ENCODE measurements at places on chromosomes 1 and 21.

DNA sequence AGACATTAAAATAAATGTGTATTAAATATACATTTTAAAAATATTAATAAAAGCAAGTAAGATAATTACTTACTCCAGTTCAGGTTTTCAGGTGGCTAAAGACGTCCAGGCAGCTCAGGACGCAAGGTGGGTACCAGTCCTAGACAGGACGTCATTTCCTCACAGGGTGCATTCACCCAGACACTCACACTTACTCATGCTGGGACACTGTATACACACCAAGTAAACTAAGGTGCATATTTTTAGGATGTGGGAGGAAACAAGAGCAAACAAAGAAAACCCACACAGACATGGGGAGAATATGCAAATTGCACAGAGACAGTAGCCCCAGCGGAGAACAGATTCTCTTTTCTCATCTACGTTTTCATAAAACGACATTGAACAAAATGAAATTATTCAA is 457.9 kb downstream of the BRINP3 start:
- DNase-seq = no peak

DNA sequence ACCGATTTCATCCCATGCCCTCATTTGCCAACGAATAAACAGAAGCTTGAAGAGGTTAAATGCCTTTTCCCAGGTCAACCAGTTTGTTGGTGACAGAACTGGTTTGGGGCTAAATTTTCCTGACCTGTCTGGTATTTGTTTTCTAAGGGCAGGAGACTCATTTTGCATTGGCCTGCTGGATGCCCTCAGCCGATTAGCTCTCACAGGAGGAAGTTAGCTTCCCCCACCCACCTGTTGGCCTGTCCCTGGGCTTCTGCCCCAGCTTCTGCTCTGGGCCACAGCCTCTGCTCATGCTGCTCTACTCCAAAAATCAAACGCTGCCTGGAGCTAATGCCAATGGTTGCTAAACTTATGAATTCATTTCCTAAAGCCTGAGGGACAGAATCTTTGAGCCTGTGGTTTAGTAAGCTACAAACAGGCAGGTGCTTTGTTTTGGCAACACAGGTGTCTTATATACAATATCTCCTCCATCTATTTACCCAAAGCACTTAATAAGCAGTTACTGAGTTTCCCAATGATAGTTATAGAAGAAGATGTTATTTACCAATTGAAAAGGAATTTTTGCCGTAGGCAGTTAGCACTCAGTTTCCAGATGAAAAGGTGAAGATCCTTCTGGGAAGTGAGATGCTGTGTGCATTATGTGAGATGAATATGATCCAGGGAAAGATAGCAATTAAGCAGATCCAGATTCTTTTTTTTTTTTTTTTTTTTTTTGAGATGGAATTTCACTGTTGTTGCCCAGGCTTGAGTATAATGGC is 82.3 kb downstream of the TM2D1 start:
- DNase-seq = no peak

DNA sequence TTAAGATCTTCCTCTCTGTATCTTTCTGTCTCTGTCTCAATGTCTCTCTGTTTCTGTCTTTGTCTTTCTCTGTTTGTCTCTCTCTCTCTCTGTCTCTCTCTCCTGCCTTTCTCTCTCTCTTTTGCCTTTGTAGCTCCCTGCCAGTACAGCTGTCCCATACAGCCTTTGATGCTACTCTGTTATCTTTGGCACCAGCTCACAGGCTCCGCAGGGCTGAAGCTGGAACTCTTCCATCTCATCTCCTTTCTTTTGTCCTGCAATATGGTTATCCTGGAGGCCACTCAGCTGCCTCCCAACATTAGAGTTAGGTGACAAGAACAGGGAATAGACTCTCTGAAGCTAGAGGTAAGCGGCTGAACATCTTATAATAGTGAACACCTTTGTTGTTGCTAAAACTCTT is 354.3 kb upstream of the NEGR1 start:
- DNase-seq = no peak

DNA sequence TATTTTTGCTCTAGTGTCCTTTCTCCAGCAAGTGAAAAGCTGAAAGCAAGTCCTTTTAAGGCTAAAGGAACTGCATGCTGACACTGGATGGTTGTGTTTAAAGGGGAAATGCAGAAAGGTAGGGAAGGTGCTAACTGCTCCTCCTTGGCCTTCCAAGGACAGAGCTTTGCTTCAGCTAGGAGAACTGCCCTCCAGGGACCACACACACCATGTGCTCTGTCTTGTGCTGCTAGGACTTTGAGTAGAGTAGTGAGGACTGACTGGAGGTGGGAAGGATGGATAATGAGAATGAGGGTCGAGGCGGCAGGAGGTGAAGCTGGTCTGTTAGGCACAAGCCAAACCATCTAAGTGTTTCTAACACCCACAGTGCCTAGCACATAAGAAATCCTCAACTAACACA is 77.9 kb downstream of the WDR3 start:
- DNase-seq = no peak

- no peak for DNase-seq
Measured at GRCh38 chr1:92910081-92910480, 51.2 kb downstream of the DIPK1A start.

DNA sequence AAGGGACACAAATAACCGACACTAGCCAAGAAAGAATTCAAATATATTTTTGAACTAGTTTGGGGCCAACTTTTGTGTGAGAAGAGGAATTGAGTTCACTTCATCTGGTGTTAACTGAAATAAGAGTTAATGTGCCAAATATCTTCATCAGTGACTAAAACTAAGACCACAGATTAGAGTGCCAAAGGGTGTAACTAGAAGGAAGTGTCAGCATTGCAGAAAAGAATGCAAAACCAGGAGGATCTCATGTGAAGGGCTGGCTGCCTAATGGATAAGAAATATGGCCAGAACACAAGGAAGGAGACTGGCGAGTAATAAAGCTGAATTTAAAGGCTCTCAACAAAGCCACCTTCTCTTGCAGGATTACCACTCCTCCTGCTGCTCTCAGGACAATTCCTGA is 61.8 kb upstream of the LRRC8D start:
- no peak for DNase-seq

DNA sequence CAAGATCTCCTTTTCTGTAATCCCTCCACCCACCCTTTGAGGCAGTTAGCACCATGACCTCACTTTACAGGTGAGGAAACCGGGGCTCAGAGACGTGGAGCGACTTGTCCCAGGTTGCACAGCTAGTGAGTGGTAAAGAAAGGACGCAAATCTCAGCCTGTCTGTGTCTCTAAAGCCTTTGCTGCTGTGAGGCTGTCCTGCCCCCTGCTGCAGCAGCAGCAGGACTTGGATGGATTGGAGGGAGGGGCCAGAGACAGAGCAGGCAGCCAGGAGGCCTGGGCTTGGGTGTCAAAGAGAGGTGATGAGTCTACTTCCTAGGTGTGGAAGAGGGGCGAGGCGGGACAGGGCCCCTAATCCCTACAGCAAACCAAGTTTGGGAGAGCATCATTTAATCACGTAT is 69.6 kb downstream of the PTPRU start:
- no peak for DNase-seq

GRCh38 chr1:244460197-244460596 is 876 bp upstream of the CATSPERE start:
- no peak for DNase-seq

- no peak for DNase-seq
Measured at GRCh38 chr1:22364764-22365163, 86.9 kb upstream of the ZBTB40 start.

GRCh38 chr1:113749402-113749801 is 9.9 kb downstream of the PHTF1 start:
- DNase-seq = no peak

- no peak for DNase-seq
Measured at GRCh38 chr21:35491920-35492678, 443.0 kb upstream of the RUNX1 start.

GRCh38 chr1:59406437-59407164 is 109.7 kb downstream of the FGGY start:
- DNase-seq = no peak

GRCh38 chr1:216205176-216205575 is 218.1 kb downstream of the USH2A start:
- DNase-seq = no peak

DNA sequence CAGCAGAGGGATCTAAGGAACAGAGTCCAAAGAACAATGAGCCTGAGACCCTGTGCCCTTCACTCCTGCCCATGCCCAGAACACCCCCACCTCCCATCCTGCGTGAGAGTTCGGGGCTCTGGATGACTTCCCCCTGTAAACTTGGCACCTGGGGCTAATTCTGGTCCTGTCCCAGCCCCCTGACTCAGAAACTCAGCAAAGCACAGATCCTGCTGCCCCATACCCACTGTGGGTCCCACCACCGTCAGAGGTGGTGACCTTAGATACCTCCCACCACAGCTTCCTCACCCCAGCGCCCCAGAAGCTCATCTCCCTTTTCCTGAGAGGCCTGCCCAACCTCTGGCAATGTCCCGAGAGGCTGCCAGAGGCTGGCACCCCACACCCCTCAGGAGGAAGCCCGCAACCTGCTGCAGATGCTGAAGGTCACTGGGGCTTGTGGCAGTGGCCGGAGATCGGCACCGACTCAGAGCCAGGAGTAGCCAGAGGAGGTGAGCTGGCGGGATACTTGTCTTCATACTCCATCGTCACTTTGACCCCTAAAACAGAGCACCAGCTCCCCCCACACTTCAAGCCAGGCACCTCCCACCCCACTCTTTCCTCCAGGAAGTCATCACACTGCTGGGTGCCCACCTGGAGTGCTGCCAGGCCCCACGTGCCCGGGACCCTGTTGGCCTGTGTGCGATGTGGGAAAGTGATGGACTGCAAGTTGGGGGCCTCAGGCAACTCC is 111.6 kb upstream of the IFFO2 start:
- no peak for DNase-seq

DNA sequence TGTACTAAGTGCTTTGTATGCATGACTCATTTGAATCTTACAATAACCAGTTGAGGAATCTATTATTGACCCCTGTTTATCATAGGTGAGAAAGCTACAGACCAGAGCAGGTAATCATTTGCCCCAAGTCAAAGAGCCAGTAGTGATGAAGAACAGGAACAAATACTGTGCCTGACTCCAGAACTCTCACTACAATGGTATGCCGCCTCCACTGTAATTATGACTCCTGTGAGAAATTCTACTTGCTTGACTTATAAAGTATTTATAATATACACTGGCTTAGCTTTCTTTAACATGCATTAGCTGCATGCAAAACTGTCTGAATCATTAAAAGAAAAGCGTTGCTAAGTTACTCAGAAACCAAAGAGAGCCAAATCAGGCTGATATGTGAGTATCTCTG is 92.6 kb downstream of the ZNF281 start:
- DNase-seq = no peak

DNA sequence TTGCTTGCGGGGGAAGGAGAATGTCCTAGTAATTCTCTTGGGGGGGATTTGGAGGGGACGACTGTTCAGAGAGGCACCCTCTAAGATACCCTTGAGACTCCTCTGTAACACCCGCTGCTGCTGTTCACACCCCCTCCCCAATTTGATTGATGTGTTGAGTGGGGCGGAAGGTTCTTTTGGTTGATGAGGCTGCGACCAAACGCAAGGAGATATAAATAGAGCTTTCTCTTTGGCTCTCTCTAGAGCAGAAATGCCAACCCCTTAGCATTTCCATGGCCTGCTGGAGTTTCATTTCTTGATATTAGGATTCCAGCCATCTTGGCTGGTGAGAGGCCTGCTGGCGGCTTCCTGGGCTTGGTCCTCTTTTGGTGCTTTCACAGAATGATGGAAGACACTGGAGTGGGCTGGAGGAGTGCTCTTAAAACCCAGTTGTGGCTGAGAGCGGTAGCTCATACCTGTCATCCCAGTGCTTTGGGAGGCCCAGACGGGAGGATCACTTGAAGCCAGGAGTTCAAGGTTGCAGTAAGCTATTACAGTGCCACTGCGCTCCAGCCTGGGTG is 2.0 kb downstream of the PIK3CD start:
- no peak for DNase-seq

DNA sequence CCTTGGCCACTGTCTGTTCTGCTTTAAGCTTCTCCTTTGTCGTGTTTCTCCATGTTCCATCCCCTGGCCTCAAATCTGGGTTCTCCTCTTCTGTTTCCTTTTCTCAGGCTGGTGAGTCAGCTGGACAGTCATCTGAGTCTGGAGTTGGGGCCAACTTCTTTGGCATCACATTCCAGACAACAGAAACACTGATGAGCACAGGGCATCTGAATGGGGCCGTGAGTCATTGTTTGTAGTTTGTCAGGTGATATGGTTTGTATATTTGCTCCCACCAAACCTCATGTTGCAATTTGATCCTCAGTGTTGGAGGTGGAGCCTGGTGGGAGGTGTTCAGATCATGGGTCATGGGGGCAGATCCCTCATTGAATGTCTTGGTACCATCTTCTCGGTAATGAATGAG is 14.3 kb upstream of the OLIG2 start:
- DNase-seq = no peak

DNA sequence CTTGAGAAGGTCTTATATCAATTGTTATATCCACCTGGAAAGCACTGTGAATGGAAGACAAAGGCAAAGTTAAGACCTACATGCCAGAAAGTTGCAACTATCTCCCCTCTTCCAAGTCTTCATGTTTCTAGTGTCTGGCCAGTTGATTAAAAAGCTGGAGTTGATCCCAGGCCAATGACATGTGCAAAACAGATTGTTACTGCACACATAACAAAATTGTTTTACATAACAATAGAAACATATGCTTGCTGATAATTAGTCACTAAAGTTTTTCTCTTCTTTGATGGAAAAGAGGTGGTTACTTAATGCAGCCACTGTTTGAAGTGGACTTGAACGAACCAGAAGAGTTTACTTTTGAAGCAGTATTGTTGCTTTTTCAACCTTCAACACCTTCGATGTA is 158.2 kb downstream of the TGFBR3 start:
- no peak for DNase-seq

- peak; percentile 52 for DNase-seq
Measured at GRCh38 chr1:16984717-16985116, 4.3 kb upstream of the MFAP2 start.

DNA sequence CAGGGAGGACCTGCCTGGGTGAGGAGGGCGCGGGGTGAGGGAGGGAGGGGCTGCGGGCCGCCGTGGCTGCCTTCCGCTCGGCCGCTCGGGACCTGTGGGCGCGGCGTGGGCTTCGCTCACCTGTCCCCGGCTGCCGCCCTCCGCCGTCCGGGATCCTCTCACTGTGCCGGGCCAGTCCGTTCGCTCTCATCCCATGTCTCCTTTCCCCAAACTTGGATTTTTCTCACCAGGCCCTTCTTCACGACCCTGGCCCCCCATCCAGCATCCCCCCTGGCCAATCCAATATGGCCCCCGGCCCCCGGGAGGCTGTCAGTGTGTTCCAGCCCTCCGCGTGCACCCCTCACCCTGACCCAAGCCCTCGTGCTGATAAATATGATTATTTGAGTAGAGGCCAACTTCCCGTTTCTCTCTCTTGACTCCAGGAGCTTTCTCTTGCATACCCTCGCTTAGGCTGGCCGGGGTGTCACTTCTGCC is 362 bp downstream of the ZBTB48 start:
- DNase-seq = no peak

- no peak for DNase-seq
Measured at GRCh38 chr1:237152506-237153335, 110.7 kb downstream of the RYR2 start.

DNA sequence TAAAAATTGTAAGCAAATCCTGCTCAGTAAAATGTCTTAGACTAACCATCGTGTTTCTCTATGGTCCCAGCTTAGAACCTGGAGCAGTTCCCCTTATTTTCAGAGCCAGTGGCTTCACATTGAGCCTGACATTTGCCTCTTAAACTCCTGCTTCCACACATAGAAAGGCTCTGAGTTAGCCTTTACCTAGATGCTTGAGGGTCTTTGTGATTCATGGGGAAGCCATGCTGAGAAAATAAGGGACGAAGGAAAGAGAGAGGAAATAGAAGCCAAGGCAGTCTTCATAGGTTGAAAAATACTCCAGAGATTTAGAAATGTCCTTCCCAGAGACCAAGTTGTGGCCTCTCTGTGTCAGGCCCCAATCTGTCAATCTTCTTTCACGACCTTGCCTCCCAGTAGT is 16.1 kb upstream of the RBBP5 start:
- no peak for DNase-seq

Measured in endothelial cell (in vitro differentiated cells).